ENCODE measurements at places on chromosomes 1 and 21.
A peak's percentile ranks its signal among the peaks of the same experiment; 100 is the strongest.

DNA sequence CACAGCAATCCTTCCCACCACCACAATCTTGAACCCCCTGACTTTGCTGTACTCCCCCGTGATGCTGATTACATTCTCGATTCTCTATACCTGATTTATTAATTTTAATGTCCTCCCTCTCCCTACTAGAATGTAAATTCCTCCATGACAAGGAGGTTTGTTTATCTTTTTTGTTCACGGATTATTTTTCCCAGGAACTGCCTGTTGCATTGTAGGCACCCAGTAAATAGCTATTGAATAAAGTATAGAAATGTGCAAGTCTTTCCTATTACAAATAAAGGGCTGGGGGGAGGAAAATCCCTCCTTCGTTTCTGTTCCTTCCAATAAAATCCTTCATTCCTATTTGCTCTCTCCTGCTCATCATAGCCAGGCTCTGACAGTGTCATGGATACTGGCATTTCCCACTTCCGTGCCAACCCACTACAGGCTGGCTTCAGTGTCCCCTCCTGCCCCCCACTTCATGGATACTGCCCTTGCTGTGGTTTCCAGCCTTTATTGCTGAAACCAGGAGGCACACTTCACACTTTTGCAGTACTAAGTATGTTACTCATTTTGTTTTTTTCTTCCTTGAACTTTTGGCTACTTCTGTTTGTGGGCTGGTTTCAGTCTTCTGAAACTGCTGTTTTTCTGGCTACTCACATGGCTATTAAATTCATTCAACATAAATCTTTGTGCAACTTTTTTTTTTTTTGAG, 7.5 kb downstream of the KIF1B start:
- DNase-seq, result no peak

DNA sequence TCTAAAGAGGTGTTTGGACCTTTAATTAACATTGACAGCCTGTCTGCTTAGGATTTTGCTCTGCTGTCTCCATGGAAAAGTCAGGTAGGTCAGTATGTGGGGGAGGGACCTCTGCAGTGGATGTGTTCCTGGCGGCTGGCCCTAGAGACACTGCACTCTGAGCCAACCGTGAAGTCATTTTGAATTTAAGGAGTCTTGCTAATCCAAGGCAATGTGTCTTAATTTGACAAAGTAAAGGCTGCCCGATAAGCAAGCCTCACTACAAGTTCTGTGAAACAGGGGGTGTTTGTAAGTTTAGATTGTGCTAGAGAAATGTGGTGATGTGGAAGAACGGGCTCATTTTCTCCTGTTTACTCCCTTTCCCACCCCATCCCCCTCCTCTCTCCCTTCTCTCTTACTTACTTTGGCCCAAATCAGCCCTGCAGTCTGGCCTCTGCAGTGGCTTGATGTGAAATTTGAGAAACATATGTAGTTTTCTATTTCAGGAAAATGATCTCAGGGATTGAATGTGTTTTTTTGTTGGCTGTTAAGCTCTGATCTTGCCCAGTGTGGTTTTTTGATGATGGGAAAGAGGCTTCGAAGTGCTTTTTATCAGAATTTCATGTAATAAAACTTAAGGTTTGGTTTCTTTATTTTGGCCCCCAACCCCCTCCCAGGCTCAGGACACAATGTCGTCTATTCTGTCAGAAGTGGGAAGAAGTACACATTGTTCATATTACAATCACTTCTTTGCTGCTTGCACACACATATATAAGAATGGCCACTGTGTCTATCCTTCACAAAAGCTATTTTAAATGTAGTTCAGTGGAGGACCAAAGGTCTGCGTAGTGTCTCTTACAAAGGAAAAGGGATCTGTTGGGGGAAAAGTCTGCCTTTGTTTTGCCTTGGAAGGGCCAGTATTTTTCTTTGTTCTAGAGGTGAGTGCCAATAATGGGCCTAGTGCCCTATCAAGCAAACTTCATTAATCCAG, 96.6 kb downstream of the FGGY start:
- peak; percentile 99 for DNase-seq

- no peak for DNase-seq
Observed at GRCh38 chr1:148160343-148161052, 8.4 kb upstream of the NBPF11 start.

GRCh38 chr1:207649865-207650580, 5.1 kb downstream of the CR1L start:
- no peak for DNase-seq

DNA sequence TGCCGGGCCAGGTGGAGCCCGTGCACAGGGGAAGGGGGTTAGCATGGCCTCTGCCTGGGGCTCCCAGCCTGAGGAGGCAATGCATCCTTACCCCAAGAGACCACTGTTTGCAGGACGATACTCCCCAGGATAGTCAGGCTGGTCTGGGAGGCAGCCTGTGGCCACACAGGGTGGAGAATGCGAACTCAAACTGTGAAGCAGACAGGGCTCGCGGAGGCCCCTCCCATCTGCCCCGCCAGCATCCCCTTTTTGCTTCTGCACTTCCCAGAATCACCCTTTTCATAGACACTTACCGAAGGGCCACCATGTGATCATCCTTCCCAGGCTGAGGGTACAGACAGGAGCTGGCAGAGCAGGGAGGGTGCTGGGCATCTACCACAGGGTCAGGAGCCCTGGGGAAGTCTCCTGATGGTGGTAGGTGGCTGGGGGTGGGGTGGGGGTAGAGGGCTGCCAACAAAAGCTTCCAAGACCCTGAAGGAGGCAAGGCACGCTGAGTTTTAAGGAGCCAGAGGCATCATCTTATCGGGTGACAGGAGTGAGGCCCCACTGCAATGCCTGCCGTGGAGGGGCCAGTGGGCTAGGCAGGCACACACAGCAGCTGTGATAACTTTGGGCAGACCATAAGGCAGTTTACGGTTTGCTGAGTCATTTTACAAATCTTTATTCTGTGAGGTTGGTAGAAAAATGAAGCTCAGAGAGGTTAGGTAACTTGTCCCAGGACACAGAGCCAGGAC, 31.3 kb upstream of the BTG2 start:
- no peak for DNase-seq

GRCh38 chr1:110780600-110781484, 92.1 kb upstream of the CD53 start:
- peak; percentile 20 for DNase-seq

Data from NCI-H446 treated with DMSO at 0.1 percent for 48 hours (cell line).